ENCODE measurements at places on chromosomes 16 and 17. TPM values are rescaled to one million over a fixed set of nuclear protein-coding genes. Genes with fewer than 3 reads are reported as not detected.

ALDOC gene
- 121 TPM for total RNA-seq

SHISA9 gene
- total RNA-seq = not detected

PEMT gene
- 18.6 TPM for total RNA-seq

GOT2 gene
- total RNA-seq = 27.0 TPM
